ENCODE measurements at places on chromosomes 7 and 10. TPM values are rescaled to one million over a fixed set of nuclear protein-coding genes. Genes with fewer than 3 reads are reported as not detected.

MYL10 gene
- total RNA-seq = not detected

POR gene
- 41.3 TPM for total RNA-seq

CYTH3 gene
- total RNA-seq = 10.2 TPM

CYP2C19 gene
- not detected for total RNA-seq

MKI67 gene
- 32.2 TPM for total RNA-seq

IFIT3 gene
- 31.5 TPM for total RNA-seq

PTPN20 gene
- total RNA-seq = not detected

RAB18 gene
- 33.7 TPM for total RNA-seq

EEPD1 gene
- total RNA-seq = 10.7 TPM

POLR2J2 gene
- 0.27 TPM for total RNA-seq

AKR1B15 gene
- total RNA-seq = not detected

GPR146 gene
- 0.17 TPM for total RNA-seq

GIMAP6 gene
- 1.9 TPM for total RNA-seq

MYL7 gene
- not detected for total RNA-seq

LRRC61 gene
- 9.7 TPM for total RNA-seq

ATG9B gene
- total RNA-seq = not detected

MSRB2 gene
- 7.8 TPM for total RNA-seq

NAMPT gene
- 164 TPM for total RNA-seq

CAMK2B gene
- not detected for total RNA-seq

CALU gene
- 594 TPM for total RNA-seq

SUN3 gene
- not detected for total RNA-seq

VSTM4 gene
- total RNA-seq = 9.5 TPM

ZNF853 gene
- 0.86 TPM for total RNA-seq

GDF2 gene
- not detected for total RNA-seq

CC2D2B gene
- 0.29 TPM for total RNA-seq

TBL2 gene
- 70.2 TPM for total RNA-seq

KIF11 gene
- 63.8 TPM for total RNA-seq

PRKAR2B gene
- total RNA-seq = 7.7 TPM

BTBD16 gene
- not detected for total RNA-seq

SOSTDC1 gene
- not detected for total RNA-seq

ZSCAN25 gene
- total RNA-seq = 20.5 TPM

FEZF1 gene
- total RNA-seq = 0.69 TPM

SEMA4G gene
- total RNA-seq = 0.57 TPM

LRRTM3 gene
- total RNA-seq = not detected

CPA5 gene
- total RNA-seq = not detected

PTPRN2 gene
- 5.5 TPM for total RNA-seq

SHH gene
- total RNA-seq = 0.86 TPM

SPDYE2B gene
- total RNA-seq = not detected

SPDYE3 gene
- not detected for total RNA-seq

MTURN gene
- total RNA-seq = 18.4 TPM

SPAM1 gene
- not detected for total RNA-seq
